ENCODE measurements at places on chromosomes 7 and 10.

- peak; percentile 81 for DNase-seq
Observed at GRCh38 chr10:43141421-43141820, 3.2 kb downstream of the CSGALNACT2 start.

- peak; percentile 100 for DNase-seq
Observed at GRCh38 chr10:99619851-99620710, at the start of gene SLC25A28. TSS of gene SLC25A28 (minus strand) at chr10:99620439. CDS start at chr10:99620335, 104 bp downstream.

DNA sequence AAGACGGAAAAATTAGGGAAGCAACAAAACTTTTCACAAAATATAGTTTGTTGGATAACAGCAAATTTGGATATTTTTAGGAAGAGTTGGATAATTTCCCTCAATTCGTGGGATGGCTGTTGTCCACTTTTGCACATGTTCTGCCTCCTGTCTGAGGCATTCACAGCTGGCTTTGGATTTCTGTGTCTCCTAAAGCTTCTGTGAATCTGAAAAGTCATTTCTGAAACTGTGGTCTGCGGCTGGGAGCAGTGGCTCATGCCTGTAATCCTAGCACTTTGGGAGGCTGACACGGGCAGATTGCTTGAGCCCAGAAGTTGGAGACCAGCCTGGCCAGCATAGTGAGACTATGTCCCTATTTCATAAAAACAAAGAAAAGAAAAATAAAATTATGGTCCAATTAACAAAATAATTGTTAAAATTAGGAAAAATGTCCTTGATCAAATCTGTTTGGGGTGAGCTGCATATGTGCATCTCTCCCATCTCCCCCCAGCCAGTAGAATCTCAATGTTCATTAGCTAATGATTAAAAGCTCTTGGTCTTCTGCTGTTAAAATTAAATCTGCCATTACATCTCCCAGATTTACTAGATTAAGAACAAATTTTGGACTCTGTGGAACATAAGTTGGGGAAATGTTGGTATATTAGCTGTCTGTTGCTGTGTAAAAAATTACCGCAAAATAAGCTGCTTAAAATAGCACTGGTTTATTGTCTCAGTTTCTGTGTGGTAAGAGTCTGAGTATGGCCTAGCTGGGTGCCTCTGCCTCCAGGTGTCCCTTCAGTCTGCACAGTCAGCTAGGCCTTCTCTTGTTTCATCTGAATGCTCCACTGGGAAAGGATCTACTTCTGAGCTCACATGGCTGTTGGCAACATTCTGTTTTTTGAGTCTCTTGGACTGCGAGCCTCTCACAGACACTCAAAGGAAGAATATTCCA, 332.0 kb upstream of the FZD1 start:
- peak; percentile 95 for DNase-seq

- DNase-seq, result peak; percentile 63
Observed at GRCh38 chr10:30436191-30436611, 2.2 kb downstream of the MAP3K8 start.

GRCh38 chr7:137828456-137828855, 18.3 kb downstream of the DGKI start:
- DNase-seq, result no peak

DNA sequence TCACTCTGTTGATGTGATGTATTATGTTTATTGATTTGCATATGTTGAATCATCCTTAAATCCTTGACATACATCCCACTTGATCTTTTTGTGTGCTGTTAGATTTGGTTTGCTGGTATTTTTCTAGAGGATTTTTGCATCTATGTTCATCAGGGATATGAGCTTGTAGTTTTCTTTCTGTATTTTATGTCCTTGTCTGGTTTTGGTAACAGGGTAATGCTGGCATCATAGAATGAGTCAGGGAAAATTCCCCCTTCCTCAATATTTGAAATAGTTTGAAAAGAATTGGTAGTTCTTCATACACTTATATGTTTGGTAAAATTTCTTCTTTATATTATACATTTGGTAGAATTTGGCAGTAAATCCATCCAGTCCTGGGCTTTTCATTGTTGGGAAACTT, 89.4 kb upstream of the SLC13A1 start:
- no peak for DNase-seq

DNA sequence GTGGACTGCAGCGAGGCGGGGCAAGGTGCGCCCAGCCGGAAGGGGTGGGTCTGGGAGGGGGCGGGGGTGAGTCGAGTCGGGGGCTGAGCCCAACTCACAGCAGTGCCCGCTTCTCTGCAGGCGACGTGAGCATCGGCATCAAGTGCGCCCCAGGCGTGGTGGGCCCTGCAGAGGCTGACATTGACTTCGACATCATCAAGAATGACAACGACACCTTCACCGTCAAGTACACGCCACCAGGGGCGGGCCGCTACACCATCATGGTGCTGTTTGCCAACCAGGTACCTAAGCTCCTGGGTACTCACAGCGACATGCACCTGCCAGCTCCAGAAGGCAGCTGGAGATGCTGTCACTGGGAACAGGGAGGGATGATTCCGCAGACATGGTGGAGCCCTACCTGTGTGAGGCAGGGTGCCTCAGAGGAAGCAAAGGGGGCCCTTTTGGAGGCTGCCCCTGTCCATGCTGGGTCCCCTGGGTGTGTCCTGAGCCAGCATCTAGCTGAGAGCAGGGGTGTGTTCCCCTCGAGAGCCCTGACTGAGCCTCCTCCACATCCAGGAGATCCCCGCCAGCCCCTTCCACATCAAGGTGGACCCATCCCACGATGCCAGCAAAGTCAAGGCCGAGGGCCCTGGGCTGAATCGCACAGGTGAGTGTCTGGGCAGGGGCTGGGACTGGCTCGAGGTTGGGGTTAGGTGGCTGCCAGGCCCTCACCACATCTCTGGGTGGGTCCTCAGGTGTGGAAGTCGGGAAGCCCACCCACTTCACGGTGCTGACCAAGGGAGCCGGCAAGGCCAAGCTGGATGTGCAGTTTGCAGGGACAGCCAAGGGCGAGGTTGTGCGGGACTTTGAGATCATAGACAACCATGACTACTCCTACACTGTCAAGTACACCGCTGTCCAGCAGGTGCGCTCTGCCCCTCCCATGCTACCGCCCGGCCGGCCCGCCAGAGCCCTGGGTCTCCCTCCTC, 12.8 kb downstream of the FLNC start:
- no peak for DNase-seq

GRCh38 chr10:62259456-62259855, 9.2 kb downstream of the RTKN2 start:
- DNase-seq, result no peak

DNA sequence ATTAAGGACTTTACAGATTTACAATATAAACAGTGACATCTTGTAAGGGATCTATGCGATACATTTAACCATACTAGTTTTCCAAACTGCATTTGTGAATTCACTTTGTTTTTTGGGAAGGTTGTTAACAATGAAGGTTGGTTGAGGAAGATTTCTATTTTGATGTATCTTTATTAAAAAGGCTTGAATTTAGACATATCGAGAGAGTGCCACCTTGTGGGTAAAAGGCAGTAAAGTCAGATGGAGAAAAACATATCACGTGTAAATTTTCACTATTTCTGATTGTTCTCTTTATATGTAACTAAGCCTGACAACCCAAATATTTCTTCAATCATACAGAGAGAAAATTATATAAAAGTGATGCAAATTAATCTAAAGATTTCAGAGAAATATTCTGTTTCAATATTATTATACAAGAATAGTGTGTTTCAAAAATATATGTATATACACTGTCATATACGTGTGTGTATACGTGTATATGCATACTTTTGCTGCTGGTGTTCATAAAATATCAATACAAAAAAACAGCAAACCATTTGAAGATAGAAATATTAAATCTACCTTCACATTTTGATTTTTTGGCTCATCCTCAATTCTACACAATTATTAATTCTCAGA, 988.6 kb downstream of the SORCS1 start:
- peak; percentile 21 for DNase-seq

- DNase-seq, result no peak
Observed at GRCh38 chr7:84258628-84259027, 64.0 kb upstream of the SEMA3A start.

GRCh38 chr10:116770281-116770680, 27.9 kb upstream of the HSPA12A start:
- no peak for DNase-seq

DNA sequence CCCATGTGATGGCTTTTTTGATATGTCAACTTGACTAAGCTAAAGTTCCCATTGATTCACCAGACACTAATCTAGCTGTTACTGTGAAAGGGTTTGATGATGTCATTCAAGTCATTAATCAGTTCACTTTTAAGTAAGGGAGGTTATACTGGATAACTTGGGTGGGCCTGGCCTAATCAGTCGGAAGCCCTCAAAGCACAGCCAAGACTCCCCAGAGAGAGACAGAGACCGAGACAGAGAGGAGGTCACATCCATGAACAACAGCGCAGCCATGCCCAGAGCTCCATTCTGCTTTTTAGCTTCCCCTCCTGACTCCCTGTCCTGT, 103.4 kb downstream of the TRIL start:
- DNase-seq, result no peak

- no peak for DNase-seq
Observed at GRCh38 chr10:88395677-88396076, 187.4 kb downstream of the RNLS start.

DNA sequence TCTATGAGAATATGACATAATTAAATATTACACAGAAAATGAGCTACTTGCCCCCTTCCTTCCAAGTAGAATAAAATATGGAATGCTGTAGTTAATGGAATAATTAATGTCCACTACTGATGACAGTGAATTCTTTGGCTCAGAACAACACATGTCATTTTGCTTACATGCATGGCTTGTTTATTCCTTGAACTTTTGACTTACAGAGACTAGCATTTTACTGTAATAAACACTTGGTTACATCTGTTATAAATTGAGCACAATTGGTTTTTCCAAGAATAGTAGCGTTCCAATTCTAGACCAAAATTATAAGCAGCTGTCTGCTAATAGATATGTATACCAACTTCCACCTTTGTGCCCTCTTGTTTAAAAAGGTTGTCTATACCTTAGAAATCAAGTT, 286.7 kb downstream of the OTUD1 start:
- no peak for DNase-seq

DNA sequence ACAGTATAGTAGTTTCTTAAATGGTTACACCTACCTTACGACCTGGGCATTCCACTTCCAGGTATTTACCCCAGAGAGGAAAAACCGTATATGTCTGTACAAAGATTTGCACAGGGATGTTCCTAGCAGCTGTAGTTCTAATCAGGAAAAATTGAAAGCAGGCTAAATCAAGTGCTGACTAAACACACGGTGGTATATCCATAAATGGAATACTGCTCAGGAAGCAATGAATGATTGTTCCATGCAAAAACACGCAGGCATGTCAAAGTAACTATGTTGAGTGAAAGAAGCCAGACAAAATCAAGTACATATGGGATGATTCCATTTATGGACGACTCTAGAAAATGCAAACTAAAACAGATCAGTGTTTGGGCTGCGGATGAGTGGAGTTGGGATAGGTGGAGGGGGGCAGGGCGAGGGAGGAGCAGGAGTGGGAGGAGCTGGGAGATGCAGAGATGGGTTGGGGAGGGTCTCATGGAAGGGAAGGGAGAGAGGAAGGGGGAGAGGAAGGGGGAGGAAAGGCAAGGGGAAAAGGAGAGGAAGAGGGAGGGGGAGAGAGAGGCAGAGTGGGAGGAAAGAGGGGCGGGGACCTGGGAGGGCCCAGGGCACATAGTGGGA, 484 bp upstream of the MSRB2 start:
- no peak for DNase-seq

DNA sequence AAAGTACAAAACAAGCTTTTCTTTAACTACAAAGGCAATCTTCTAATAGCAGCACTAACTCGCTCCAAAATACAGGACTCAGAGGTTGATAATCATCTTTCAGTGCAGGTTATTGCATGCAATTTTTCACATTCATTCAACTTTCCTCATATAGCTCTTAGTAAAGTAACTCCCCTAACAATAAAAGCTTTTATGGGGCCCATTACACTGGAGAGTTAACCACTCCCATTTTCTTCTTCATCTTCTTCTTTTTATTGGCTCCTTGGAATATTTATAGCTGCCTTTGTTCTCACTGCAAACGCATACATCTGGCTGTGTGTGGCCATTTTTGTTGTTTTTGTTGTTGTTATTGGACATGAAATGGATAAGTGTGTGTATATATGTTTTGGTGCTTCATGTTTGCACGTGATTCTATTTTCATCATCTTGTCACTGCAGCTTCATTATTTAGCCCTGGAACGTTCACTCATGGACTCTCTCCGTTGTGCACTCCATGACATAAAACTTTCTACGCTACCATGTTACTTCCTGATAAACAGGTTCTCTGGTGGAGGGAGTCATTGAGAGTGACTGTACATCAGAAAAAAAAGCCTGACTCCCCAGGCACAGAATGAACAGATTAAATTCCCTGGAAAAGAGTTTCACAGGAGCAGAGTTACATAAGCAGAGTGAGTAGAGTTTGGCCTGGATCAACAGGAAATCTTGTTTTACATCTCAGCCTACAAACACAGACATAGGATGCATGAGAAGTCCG, 236.4 kb upstream of the SP4 start:
- no peak for DNase-seq

- no peak for DNase-seq
Observed at GRCh38 chr10:52030051-52030790, 283.9 kb upstream of the DKK1 start.

DNA sequence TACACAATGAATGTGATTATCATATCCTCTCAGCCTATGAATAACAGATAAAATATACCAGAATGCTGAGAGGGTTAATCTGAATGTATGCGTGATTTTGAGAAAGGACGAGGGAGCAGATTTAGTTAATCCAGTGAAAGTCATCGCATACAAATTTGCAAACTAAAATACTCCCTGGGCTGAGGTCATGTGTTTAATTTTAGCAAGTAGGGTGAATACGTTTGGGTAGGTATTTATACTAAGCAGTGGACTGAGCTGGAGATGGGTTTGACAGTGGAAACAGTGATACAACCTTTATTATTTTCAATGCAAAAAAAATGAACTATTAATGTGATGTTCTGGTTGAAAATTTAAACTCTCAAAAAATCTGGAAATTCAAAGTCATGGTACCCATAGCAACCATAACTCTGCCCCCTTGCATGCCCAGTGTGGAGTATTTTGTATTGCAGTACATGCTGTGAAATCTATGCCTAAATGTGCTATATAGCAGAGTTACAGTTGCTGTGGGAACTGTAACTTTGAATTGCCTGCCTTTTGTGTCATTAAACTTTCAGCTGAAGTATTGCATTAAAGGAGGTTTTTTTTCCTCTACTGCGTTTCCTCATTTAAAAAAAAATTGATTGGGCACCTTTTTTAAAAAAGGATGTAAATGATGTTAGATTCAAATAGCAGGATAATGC, 9.5 kb upstream of the ARID5B start:
- no peak for DNase-seq

- no peak for DNase-seq
Observed at GRCh38 chr10:18450298-18450697, 201.1 kb downstream of the NSUN6 start.

GRCh38 chr10:1187151-1187854, 131.1 kb downstream of the WDR37 start:
- no peak for DNase-seq

DNA sequence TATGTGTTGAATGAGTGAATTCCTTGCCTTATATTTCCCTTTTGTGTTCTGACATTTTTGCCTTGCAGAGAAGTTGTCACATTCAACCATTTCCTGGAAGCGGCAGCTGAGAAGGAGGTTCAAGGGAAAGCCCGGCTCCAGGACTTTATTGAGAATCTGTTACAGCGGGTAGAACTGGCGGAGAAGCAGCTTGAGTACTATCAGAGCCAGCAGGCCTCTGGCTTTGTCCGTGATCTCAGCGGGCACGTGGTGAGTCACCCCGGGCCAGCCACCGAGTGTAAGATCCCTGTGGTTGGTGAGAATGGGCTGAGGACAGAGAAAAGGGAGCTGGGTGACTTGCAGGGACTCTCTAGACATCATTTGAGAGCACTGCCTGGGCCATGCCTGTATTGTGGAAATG, 14.2 kb downstream of the ZNF365 start:
- no peak for DNase-seq

All from MM.1S (cell line).